HFFc6 (cell line): ENCODE measurements at places on chromosomes 7 and 10.

- DNase-seq = no peak
These were observed 8.8 kb upstream of the SLC13A4 start for GRCh38 chr7:135736586-135737305.

DNA sequence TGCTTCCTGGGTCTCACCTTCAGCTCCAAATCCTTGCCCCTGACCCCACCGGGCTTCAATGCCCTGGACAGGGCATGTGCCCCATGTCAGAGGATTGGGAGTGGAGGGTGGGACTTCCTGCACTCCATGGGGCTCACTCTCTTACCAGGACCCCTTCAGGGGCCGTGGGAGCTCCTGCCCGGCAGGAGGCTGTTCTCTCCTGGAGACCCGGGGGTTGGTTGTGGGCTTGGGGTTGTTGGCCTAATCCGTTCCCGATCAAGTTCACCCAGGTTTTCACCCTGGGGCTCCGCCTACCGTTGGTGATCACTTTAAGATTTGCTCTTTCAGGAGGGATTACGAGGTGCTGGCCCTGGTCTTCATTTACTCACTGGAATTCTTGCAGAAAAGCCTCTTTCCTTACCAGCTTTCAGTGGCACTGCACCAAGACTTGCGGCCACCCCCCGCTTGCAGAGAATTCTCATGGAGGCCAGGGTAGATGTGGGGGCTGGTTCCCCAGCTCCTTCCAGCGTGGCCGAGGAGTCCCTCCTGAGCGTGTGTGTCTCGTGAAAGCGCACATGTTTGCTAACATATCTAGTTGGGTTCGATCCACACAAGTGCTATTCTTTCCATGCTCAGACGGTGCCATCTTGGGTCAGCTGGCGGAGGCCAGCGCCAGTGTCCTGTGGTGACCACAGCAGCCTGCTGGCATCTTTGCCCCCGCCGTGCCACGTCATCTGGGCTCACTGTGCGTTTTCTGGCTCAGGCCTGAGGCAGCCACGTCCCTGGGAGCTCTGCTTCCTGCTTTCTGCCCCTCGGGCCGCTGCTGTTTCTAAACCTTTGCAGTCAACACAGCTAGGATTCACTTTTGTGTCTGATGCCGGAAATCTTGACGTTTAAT lies 15.6 kb downstream of the PWWP2B start:
- no peak for DNase-seq

GRCh38 chr10:101906586-101907183 lies 63.1 kb upstream of the KCNIP2 start:
- DNase-seq = no peak

DNA sequence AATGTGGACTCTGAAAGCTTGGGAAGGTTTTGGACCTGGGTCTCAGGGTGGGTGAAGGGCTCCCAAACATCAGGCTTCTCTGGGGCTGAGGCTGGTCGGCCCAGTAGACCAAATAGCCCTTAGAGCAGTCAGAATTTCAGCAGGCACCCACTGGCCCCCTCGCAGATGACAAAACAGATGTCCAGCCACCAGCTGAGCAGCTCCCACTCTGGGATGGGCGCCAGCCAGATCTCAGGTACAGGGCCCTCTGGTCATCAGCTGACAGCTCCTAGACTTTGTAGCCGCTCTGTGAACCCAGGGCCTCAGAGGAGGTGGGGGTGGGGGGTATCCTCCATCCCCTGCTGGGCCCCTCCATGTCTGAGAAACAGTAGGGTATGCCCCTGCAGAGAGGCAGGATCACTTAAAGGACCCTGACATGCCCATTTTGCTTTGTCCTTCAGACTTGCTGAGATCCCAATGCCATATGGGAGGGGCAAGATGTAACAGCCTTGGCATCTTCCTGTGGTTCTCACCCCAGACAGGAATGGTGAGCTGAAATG lies 26.5 kb downstream of the HSPA12A start:
- DNase-seq = no peak

- DNase-seq = no peak
These were observed 450.9 kb upstream of the CNTNAP2 start for GRCh38 chr7:145665499-145666258.

DNA sequence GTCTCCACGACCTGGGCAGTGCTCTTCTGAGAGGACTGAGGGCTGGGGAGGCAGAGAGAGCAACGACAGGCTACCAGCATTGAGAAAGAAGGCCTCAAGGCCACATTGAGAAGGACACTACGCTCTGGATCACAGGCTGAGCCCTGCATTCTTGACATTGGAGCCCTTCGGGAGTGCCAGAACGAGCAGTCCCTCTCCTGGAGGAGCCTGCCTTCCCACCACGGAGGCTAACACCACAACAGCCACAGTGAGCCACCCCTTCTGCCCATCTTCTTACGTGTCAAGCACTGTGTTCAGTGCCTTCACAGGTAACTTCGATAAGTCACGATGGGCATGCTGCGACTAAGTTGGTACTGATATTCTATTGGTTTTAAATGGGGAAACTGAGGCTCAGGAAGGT lies 267.8 kb downstream of the RPS24 start:
- DNase-seq = no peak

GRCh38 chr7:111210996-111211395 lies 120.1 kb downstream of the LRRN3 start:
- DNase-seq = peak; percentile 42

GRCh38 chr7:21077602-21078001 lies 290.9 kb upstream of the SP8 start:
- no peak for DNase-seq
